NCI-H446 (cell line): ENCODE measurements at places on chromosomes 7 and 10.
A peak's percentile ranks its signal among the peaks of the same experiment; 100 is the strongest.

DNA sequence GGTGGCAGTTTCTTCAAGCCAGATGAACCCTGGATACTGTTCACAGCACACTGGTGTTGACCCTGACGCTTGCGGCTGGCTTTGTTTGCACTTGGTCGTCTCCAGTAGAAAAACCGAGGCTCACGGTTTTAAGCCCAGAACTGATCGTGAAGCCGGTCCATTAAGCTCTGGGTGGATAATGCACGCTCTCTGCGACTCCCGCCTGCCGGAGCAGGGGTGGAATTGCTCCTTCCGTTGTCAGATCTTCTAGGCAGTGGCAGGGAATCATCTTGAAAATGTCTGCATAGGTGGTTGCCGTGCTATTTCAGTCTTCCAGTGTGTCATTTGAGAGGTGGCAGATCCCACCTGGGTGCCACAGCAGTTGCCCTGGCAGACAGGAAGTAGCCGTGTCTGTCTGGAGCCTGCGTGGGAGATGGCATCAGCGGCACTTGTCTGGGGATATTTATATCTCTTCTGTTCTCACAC is 35.9 kb upstream of the AP5Z1 start:
- DNase-seq: no peak

DNA sequence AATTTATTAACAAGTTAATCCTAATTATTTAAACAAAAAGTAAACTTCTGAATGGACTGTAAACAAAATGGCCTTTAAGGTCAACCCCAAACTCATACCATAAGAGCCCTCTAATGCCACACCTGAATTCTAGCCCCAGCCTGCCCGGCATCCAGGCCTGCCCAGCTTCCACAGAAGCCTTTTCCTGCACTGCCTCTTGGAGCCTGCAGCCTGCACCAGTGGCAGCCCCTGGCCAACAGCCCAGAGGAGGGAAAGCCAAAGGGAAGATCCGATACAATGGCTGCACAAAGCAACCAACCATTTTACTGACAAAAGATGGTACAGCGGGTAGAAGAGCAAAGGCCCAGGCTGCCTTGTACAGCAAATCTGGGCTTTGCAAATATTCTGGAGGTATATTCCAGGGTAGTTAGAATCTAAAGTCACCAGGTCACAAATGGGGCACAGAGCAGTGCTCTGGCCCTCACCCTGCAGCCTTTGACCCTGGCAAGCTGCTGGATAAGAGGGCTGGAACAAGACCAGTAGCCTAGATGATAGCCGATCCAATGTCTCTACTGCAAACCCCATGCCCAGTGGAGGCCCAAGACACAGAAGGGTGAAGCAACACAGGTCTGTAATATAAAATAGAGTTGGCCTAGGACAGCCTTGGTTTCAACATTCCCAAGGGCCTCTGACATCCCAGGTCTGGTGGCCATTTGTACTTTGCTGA is 12.5 kb upstream of the CH25H start:
- peak; percentile 0 for DNase-seq

- peak; percentile 34 for DNase-seq
These were observed 646 bp downstream of the SGCE start for GRCh38 chr7:94655126-94655847.

- no peak for DNase-seq
These were observed 98.5 kb downstream of the IDE start for GRCh38 chr10:92475357-92475868.

DNA sequence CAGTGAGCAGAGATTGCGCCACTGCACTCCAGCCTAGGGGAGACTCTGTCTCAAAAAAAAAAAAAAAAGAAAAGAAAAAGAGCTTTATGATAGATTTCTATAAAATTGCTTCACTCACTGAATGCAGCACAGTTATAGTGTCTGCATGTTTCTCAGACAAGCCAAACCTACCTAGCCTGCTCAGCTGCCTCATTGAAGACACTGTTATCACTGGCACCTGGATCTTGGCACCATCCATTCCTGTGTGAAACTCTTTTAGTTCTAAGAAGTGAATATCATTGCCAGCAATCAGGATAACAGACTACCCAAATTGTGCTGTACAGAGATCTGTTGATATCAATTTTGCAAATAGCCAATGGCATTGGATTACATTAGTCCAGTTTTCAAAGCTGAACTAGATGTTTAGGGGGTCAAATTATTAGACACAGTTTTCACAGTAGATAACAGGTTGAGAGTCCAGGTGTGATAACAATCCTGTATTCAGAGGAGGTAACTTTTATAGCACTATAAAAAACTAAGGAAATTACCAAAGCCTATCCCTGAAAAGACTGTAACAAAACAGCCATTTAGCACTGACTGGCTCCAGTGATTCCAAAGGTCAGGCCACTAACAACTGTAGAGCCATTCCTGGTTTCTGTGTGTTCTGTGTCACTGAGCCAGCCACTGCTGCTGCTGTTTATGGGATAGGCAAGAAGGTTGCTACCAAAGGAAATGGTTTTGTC is 17.1 kb downstream of the PDSS1 start:
- no peak for DNase-seq

GRCh38 chr7:36266683-36267082 is 113.6 kb downstream of the EEPD1 start:
- no peak for DNase-seq

DNA sequence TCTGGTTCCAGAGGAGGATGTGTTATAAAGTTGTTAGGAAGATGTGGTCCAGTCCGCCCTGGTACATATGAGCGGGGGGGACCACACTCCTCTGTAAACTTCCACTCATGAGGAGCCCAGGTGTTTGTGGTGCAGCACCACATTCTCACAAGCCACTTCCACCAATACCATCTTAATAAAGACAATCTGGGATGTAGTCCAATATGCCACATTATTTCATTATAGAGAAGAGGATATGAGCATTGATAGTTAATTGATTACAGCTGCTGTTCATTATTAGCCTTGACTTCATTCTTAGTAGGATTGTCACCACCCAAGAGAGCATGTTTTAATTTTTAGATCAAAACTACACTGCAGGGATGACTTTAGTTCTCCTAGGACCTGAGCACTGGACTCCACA is 40.5 kb downstream of the ERCC6 start:
- DNase-seq: no peak
